ENCODE measurements at places on chromosomes 1 and 21. TPM values are rescaled to one million over a fixed set of nuclear protein-coding genes. Genes with fewer than 3 reads are reported as not detected.
A peak's percentile ranks its signal among the peaks of the same experiment; 100 is the strongest.

GJA8 gene
- not detected for total RNA-seq

SLC6A17 gene
- not detected for total RNA-seq

SRSF11 gene
- 48.6 TPM for total RNA-seq

IQCC gene
- 0.71 TPM for total RNA-seq

CA6 gene
- total RNA-seq, result not detected

DNA sequence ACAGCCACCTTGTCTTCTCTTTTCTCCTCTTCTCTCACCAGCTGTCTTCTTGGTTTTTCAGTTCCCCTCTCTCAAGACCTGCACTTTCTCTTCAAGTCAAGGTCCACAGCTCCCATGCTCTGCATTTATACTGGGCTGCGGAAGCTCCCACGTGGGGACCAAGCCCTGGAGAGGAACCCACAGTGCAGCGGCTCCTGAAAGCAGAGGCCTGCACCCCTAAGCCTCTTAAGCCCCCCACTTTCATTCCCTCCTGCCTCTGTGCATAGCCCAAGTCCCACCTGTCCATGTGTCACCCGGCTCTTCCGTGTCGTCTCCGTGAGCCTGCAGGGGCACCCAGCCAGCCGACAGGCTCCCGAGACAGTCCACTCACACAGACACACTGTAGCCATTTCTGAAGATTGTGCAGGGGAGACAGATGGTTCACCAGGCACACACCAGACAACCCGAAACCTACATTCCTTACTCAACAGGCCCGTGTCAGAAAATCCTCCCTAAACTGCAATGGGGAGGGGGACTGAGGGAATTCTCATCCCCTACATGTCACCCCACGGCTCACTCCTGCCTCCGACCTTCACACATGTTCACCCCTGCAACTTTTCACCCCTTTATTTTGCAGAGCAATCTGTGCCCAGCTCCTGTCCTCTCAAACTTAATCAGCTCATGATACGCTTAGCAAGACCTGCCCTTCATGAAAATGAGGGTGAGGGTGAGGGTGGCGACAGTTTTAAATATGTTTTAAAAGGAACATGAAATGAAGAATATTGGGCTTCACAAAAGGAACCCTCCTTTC is 6.3 kb downstream of the MX2 start:
- peak overlapping the region; percentile 76 for H3K27ac ChIP-seq
- peaks cover 50% of the 10 kb centered on the region for H3K27me3 ChIP-seq
- H3K4me1 ChIP-seq, result peaks cover 51% of the 10 kb centered on the region
- no peaks in the 10 kb centered on the region for H3K36me3 ChIP-seq
- no peak overlapping the region for H3K4me3 ChIP-seq
- no peak for DNase-seq

DNA sequence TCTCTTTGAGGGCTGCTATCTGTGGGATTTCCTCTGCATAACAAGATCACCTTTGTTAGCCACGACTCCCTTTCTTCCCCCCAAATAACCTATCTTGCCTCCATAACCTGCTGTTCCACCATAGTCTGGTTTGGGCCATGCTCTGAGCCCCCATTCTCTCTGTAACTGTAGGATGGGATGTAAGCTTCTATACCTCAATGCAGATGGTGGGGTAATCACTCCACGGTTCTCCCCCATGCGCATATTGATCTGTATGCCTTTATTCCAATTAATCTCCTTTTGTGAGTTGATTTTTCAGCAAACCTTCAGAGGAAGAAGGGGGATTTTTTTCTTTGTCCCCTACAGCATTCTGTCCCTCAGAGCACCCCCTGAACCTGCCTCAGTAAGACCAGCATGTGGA is 170.1 kb upstream of the IRF2BP2 start:
- no peaks in the 10 kb centered on the region for H3K36me3 ChIP-seq
- H3K4me3 ChIP-seq, result no peak overlapping the region
- peaks cover 53% of the 10 kb centered on the region for H3K27me3 ChIP-seq
- peaks cover 6% of the 10 kb centered on the region for H3K4me1 ChIP-seq
- DNase-seq, result no peak
- no peak overlapping the region for H3K27ac ChIP-seq

Measured in left ventricle myocardium inferior (tissue), 1 donor.